NCI-H2081 (cell line): ENCODE measurements at places on chromosomes 16 and 17.

DNA sequence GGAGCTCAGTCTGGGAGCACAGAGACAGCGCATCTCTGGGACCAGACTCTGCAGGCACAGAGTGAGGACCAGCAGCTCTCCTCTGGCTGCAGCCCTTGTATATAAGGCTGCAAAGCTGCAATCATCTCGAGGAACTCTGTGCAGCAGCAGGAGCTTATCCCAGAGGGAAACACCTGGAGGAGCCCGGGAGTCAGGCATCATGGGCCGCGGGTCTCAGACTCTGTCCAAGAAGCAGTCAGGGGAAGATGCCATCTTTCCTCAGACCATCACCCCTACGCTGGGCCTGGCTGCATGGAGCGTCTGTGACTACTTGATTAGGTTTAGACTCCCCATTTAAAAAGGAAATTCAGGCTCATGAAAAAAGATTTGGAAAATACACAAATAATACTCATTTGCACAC, 122.0 kb downstream of the IRF8 start:
- no peak for DNase-seq

DNA sequence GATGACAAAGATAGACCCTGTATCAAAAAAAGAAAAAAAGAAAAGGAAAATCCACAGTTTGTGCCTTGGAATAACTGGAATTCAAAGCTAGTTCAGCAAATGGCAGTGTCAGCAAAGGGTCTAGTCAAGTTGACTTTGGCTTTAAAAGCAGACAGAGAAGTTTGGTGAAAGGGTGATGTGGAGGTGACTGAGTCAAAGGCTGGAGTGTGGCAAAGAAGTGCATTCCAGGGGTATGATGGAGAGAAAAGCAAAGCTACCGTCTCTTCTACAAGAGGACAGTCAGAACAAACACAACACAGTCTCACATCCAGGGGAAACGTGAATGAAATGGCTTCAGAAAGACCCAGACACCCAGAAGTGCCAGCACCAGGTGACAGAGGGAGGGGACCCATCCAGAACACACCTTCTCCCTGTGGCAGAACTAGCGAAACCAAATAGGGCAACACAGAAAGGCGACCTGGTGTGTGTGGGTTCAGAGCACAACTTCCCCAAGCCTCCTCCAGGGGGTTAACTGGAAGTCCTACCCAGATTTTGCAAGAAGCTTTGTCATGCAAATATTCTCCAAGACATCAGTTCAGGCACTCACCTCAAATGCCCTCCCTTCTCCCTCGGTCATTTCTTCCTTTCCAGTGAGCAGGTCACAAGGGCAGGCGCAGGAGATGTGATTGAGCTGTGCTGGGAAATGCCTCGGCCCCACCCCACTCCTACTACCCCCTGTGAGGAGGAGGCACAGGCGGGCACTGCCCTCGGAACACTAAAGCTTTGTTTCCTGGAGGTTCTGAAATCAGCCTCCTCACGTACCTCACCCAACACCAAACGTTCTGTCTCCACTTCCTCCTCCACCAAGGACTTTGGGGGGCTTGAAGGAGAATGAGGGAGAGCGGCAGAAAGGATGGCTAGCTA, 481.9 kb downstream of the SOX9 start:
- DNase-seq = no peak

- DNase-seq = no peak
These were observed at the start of gene IRF8 for GRCh38 chr16:85898521-85899442. Gene IRF8 (plus strand): TSS chr16:85899162. CDS start chr16:85903016, 3,854 bp downstream.

- no peak for DNase-seq
These were observed 471.5 kb upstream of the C16orf82 start for GRCh38 chr16:26595199-26595598.

GRCh38 chr16:10916534-10916933, 25.7 kb downstream of the DEXI start:
- no peak for DNase-seq

- no peak for DNase-seq
These were observed 1.3 kb downstream of the SAMD14 start for GRCh38 chr17:50128441-50129352.

DNA sequence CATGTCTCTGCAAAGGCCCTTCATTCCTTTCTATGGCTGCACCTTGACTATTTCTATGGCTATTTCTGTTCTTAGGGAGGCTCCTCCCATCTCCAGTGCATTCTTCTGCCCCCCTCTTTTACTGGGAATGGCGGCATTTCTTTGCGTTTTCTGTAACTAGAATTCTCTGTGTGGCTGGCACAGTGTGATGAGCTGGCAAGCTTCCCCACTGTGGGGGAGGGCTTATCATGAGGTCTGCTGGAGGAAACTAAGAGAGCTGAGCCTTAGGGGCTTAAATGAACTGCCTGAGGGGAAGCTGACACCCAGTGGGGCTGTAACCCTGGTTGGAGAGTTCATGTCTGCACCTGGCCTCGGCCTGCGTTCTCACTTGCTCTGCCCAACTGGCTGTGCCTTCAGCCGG, 1.5 kb upstream of the CARD14 start:
- DNase-seq = no peak

DNA sequence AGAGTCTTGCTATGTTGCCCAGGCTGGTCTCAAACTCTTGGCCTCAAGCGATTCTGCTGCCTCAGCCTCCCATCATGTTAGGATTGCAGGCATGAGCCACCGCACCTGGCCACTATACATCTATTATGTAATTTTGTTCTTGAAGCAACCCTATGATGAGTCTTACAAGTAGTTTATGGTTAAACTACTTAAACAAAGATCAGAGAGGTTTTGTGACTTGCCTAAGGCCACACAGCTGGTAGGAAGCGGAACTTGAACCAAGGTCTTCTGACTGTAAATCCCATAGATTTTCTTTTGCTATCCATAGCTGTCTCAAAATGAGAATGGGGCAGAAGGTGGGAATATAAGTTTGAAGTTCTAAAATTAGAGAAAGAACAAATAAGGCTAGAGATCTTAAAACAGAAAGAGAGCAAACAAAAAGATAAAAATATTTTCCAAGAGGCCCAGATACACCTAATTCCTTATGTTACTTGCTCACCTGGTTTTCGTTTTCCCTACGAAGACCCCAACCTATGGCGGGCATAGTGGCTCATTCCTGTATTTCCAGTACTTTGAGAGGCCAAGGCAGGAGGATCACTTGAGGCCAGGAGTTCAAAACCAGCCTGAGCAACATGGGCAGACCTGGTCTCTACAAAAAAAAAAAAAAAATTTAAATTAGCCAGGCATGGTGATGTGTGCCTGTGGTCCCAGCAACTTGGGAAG, 32.4 kb downstream of the VWA3A start:
- no peak for DNase-seq

DNA sequence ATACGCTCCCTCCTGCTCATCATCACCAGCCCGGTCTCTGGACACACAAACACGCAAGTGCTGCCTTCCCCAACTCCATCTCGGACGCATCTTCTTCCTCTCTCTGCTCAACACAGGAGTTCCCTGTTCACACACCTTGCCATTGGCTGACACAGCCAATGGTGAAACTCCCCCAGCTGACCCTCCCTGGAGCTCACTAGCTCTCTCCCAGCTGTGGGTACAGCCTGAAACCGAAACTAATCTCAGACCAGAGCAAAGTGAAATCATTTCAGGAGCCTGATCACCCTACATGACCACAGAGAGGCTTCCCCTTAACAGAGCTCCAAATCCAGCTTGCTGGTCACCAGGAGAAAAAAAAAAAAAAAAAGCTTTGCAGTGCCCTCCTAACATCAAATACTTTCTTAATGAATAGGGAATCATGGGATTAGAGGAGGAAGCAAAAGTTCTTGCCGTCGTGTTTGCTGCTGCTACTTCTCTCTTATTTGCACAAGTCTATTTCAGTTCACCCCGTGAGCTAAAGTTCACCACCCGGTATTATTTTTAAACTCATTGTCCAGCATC, 8.3 kb downstream of the CUEDC1 start:
- DNase-seq = no peak

GRCh38 chr17:28319598-28319935, 567 bp downstream of the TMEM97 start:
- DNase-seq = no peak
